K562 (cell line): ENCODE measurements at places on chromosomes 11 and 22.

DNA sequence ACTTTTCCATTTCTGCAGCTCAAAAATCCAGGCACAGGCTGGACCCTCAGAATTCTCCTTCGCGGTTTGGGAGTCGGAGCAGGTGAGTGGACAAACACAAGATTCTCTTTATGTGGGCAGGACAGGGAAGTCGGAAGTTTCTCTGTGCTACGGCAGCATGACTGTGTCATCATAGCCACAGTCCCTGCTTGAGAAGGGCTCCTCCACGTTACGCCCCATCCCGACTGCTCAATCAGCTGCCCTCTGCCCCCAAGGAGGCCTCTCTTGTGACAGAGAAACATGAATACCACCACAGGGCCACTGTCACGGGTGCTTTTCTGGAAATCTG lies 89.0 kb upstream of the SHISAL1 start:
- no peak for DNase-seq

DNA sequence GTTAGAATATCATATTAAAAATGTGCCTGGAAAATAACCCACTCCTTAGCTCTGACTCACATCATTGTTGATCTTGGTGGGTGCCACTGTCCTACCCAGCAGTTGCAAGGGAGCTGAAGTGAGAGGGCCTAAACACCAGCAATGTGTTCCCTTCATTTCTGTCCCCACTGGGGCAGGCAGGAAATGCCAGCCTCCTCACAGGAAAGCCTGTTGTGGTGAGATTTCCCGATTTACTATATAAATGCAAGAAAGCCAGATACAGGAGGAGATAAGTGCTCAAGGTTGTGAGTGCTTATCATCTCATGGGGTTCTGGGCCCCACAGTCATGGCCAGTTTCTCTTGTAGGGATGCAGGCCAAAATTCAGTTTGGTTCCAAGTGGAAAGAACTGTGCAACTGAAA lies 15.8 kb upstream of the FLI1 start:
- no peak for DNase-seq

DNA sequence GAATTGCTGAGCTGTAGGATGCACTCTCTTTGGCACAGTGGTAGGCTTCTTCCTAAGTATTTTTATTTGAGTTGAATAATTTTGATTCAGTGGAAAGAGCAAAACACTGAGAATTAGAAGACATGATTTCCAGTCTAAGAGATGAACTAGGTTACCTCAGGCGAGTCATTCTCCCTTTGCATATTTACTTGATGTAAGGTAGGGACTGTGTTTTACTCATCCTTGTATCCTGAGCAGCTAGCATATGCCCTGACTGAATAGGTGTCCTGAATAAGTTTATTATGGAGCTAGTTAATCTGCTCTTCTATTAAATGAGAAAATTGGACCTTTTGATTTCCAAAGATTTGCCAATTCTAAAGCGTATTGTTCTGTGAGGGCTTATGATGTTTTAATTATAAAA lies 50.7 kb downstream of the STIM1 start:
- no peak for DNase-seq

- peak; percentile 88 for DNase-seq
Measured at GRCh38 chr11:65857853-65858680, at the start of gene CFL1. CFL1 (minus strand) TSS chr11:65858180; CDS start chr11:65858099, 81 bp downstream.
